HepG2 (cell line): ENCODE measurements at places on chromosomes 2 and 18.
A peak's percentile ranks its signal among the peaks of the same experiment; 100 is the strongest.

DNA sequence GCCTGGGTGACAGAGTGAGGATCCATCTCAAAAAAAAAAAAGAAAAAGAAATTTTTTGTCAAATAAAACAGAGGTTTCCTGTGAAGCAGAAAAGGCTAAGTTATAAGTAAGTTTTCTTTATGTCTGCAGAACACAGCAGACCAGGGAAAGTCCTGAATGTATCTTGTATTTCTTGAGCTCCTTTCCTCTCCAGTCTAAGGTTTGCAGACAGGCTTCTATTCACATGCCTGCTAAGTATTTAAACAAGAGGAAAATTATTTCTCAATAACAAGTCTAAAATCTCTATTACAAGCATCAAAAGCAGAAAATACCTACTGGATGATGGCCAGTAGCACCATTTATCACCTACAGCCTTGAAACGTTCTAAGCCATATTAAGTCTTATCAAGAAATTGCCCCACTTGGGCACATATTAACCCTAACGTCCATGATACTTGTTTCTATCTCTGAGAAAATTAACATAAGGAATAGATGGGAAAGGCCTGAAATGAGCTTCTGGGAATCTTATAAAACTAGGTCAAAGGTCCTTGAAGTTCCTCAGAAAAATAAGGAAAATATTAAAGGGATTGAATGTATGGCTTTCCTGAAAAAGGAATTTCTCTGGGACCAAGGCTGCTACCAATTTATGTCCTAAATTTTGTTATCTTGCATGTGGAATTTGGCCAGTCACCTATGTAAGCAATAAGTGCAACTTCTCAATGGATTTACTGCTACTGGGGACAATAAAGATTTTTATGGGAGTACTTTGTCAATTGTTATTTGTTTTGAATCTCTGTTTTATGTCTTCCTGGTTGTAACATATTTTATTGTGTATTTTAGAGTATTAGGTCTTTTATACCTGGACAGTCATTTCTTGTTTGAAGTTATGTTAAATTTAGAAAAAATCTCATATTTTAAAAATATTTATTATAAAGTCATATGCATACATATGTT is 3.0 kb upstream of the REG1A start:
- H3K27me3 ChIP-seq, result no peaks in the 10 kb centered on the region
- H3K4me1 ChIP-seq, result no peaks in the 10 kb centered on the region
- DNase-seq, result no peak

DNA sequence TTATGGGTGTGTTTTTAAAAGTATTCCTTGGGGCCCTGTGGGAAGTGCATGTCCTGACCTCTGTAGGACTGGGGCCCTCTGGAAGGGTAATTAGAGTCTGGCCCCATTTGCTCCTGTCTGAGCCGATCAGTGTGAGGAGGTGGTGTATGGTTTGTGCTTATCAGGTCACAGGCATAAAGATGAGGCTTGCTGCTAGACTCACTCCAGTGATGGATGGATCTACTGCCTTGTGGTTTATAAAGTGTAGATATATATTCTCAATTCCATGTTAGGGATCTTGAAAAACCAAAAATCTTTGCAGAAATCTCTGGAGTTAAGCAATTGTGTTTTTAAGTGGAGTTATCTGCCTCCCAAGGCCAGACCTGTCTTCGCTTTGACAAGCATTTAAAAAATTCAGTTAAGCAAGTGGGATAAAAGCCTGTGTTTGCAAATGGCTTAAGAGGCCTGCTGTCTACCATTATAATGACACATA is 182.4 kb downstream of the PTPRM start:
- peak overlapping the region; percentile 21 for H3K27ac ChIP-seq
- H3K36me3 ChIP-seq, result no peaks in the 10 kb centered on the region
- H3K4me3 ChIP-seq, result peak overlapping the region; percentile 19; the same call in 1 of the 2 replicates

- H3K4me1 ChIP-seq, result no peaks in the 10 kb centered on the region
- no peak for DNase-seq
- H3K27me3 ChIP-seq, result no peaks in the 10 kb centered on the region
- no peak overlapping the region for H3K27ac ChIP-seq
- no peak overlapping the region for H3K4me3 ChIP-seq
Observed at GRCh38 chr18:5413447-5413846, 117.9 kb upstream of the ZBTB14 start.

DNA sequence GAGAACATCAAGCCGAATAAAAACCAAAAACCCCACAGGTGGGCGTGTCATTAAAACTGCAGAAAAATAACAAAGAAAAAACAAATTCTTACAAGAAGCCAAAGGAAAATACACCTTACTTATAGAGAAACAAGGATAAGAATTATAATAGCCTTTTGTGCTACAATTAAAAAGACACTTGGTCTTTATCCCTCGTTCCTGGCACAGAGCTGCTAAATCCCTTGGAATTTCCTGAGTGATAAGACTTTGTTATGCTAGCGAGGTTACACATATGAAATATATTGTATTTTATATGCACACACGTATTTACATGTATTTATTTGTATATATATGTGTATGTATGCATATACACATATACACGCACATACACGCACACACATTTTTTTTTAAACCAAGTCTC is 325.3 kb upstream of the TFPI start:
- H3K27ac ChIP-seq, result no peak overlapping the region
- H3K36me3 ChIP-seq, result no peaks in the 10 kb centered on the region
- no peaks in the 10 kb centered on the region for H3K4me1 ChIP-seq
- H3K4me3 ChIP-seq, result no peak overlapping the region

- H3K27ac ChIP-seq, result no peak overlapping the region
- H3K36me3 ChIP-seq, result no peaks in the 10 kb centered on the region
- DNase-seq, result no peak
- no peaks in the 10 kb centered on the region for H3K27me3 ChIP-seq
Observed at GRCh38 chr2:47086571-47086970, 68.5 kb downstream of the STPG4 start.
